Astrocyte (in vitro differentiated cells and primary cell): ENCODE measurements at places on chromosomes 4 and X. TPM values are rescaled to one million over a fixed set of nuclear protein-coding genes. Genes with fewer than 3 reads are reported as not detected.

The F8 gene
- 2.5 TPM in 2 replicates for total RNA-seq

The GNPDA2 gene
- total RNA-seq: 12.2 and 12.8 TPM in 2 replicates

The SPANXA2 gene
- total RNA-seq: not detected in 2 replicates

The RUFY3 gene
- total RNA-seq: 51.9 and 57.5 TPM in 2 replicates

The CYSLTR1 gene
- not detected in 2 replicates for total RNA-seq

The MXRA5 gene
- 23.3 and 60.6 TPM in 2 replicates for total RNA-seq

The RNF175 gene
- 1.0 TPM in 2 replicates for total RNA-seq

The PSAPL1 gene
- not detected in 2 replicates for total RNA-seq

The KLHL34 gene
- total RNA-seq: not detected in 2 replicates

The TLR10 gene
- not detected in 2 replicates for total RNA-seq

The FREM3 gene
- not detected in 2 replicates for total RNA-seq

The CA5B gene
- 6.1 and 6.4 TPM in 2 replicates for total RNA-seq

The BMPR1B gene
- total RNA-seq: 12.1 and 14.1 TPM in 2 replicates

The ARMCX2 gene
- total RNA-seq: 96.5 and 112 TPM in 2 replicates

The VEGFD gene
- total RNA-seq: not detected in 2 replicates

The NDNF gene
- 0.19 and 0.34 TPM in 2 replicates for total RNA-seq

The SPATA18 gene
- total RNA-seq: 19.0 and 20.7 TPM in 2 replicates

The CT45A9 gene
- total RNA-seq: not detected in 2 replicates

The FAM9B gene
- total RNA-seq: not detected in 2 replicates
